Activated CD8-positive, alpha-beta memory T cell treated with anti-CD3 and anti-CD28 coated beads for 1 hour (primary cell): ENCODE measurements at places on chromosomes 7 and 10.

- DNase-seq: no peak
These were observed 229.7 kb upstream of the ZNF32 start for GRCh38 chr10:43878386-43878785.

DNA sequence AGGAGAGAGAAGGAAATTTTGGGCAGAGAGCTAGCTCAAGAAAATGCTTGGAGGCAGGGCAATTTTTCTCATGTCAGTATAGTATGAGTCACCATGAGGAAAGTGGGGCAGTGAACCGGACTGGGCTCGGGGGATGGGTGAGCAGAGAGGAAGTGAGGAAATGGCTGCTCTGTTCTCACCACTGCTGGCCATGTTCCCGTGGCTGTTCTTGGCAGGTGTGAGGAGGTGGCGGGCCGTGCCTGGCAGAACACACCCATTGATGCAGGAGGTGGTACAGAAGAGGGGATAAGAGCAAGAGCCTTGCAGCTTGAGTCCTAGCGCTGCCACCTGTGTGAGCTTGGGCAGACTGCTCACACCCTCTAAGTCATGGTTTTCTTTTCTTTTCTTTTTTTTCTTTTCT lies 304.4 kb upstream of the LYZL1 start:
- no peak for DNase-seq

DNA sequence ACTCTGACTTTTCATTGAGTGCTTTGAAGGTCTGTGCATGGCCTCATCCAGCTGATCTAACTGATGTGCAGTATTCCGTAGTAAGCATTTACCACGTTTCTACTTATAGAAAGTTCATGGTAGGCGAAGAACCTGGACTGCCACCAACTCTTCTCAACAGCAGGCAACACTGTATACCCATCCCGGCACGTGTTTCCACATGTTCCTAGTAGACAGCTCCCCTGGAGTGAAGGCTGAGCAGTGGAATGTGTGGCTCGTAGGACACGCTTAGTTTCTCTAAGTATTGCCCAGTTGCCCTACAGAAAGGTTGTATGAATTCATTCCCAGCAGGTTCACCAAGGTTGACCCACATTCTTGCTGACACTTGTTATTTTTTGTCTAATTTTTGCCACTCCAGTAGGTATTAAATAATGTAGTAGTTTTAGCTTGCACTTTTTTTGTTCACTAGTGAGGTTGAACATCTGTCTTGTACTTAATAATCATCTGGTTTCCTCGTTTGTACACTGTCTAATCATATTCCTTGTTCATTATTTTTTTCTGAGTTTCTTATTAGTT lies 15.2 kb downstream of the PROSER2 start:
- DNase-seq: no peak

GRCh38 chr10:116836083-116836482 lies 13.2 kb upstream of the ENO4 start:
- DNase-seq: no peak

GRCh38 chr10:114822444-114823076 lies 980 bp downstream of the FHIP2A start:
- peak; percentile 8 for DNase-seq

DNA sequence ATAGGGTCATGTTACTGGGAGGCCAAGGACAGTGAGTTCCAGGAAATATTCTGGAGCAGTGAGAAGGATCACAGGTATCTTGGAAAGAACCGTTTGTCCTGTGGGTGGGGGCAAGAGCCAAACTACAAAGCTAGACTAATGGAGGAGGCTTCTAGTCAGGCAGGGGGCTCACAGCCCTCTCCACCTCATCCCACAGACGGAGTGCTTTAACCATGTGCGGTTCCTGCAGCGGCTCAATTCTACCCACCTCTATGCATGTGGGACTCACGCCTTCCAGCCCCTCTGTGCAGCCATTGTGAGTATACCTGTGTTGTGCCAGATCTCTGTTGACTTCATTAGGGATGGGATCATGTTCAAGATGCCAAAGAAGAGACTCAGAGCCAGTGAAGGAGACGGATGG lies 8.1 kb downstream of the SEMA4G start:
- DNase-seq: no peak

DNA sequence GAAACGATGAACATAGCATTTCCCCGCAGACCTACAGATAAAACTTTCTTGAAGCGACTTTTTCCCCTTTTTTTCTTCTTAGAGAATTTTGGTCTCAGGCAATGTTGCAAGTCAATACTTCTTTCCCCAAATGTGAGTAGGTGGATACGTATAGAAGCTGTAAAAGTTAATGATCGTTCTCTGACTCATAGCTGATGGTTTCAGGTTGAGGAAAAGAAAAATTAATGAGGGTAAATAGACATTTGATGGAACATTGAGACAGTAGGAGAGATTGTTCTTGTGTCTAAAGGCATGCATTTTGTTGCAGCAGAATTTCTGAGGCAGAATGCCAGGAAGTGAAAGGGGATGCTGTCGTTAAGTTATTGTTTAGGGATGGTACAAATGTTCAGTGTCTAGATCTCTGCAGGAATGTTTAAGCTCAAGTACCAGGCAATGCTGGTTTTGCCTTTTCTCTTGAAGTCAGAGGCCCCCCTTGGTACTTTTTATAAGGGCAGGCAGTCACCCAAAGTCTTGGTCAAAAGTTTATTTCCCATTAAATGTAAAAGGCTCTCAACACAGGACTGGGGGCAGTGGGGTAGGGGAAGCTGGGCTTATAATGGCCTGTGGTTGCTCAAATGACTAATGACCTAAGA lies 9.3 kb downstream of the TCF7L2 start:
- DNase-seq: no peak

DNA sequence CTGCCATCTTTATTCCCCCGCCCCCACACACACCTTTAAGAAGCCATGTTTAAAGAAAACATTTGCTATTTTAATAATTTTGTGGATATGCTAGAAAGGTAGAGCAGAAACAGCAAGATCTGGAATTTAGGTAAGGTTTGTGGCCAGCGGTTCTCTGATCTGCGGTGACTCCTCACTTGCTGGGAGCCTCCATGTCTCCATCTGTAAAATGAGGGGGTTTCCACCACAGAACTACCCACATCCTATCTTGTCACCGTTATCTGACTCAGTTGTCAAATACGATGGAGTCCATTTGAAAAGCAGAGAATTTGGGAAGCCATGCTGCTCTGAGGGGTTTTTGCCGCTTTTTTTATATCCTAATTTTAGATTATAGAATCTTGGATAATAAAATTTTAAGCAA lies 23.3 kb downstream of the MACC1 start:
- DNase-seq: no peak

- DNase-seq: no peak
These were observed 27.1 kb upstream of the SEMA3C start for GRCh38 chr7:80945976-80946375.

DNA sequence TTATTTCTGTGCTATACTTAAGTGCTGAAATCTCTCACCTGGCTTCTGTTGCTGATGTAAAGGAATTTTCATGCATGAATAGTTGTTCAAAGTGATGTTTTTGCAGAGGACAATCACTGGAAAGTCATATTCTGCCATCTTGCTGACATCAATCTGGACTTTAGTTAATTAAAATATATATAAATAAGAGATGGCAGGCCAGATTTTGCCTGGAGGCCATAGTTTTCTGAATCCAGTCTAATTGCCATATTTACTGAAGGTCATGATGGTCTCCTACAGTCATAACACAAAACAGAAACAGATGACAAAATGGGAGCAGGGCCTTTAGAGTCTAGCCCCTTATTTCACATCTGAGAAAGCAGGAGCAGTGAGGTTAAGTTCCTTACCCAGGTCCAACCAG lies 228.2 kb downstream of the HPSE2 start:
- DNase-seq: no peak

- DNase-seq: no peak
These were observed 23.8 kb upstream of the SLF2 start for GRCh38 chr10:100888957-100889356.

DNA sequence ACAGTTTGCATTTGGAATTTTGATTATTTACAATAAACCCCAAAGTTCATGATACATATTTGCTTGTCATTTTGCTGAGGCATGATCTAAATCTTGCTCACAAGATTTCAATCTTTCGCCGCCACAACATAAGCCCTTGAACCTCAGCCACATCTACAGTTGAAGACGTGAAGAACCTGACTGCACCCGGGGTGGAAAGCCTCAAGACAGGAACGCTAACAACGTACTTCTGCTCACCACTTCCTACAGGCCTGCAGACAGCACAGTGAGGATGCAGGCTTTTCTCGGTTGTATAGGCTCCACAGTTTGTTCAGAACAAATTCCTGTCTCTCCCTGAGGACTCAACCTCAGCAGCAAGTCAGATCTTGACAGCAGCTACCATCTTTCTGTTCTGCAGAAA lies 393.8 kb upstream of the PRKCQ start:
- no peak for DNase-seq

DNA sequence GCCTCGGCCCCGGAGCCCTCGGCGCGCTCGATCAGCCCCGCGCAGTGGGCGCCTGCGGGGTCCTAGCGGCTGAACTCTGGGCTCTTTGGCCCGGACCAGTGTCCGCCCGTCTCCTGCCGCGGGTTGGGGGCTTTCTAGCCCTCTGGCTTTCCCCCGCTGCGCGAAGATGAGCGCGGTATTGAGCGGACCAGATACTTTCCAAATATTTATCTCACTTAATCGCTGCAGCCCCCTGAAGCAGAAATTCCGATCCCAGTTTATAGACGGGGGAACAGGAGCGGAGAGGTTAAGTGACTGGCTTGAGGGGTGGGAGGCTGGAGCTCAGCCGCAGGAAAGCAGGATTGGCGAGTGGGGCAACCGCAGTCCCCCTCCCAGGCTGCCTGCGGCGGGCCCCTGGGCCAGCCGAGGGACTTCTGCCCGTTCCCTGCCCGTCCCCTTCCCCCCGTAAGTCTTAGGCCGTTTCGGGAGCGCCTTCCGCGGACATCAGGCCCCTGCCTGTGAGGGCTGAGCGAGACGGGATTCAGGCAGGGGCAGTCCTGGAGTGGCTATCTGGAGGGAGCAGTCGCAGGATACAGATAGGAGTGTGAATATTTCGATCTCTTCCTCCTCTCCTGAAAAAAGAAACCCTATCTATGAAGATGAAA lies 565 bp downstream of the STRIP2 start:
- no peak for DNase-seq

DNA sequence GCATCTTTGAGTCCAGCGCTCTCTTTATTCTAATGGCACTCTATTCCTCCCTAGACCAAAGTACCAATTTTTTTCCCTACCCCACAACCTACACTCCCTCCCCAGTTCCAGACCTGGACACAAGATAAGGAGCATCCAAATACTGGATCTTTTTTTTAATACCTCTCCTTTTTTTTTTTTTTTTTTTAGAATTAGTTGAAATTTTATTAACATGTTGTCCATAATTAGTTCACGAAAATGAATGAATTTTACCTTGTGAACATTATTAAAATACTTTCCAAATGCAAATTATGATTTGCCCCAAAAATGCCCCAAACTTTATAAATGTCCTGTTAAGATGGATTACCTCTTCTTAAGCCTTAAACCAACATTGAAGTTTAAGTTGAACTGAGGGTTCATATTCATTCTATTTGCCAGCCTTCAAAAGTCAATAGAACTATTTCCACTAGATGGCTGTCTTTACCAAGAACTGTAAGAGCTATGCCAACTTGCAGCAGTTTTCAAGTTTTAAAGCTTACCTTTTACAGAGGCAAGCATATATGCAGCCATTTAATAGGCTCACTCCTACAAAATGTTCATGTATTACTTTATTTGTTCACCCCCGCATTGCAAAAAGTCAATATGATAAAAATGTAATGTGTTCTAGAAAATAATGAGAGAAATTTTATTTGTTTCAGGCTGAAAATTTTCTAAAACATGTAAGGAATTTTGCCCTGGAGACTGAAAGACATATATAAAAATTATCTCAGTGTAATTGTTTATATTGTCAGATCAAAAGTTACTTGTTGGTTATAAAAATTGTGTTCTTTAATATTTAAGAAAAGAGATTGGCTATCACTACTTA lies 39.7 kb upstream of the TNKS2 start:
- no peak for DNase-seq

- DNase-seq: no peak
These were observed 533.5 kb downstream of the GPAM start for GRCh38 chr10:111650088-111650487.

DNA sequence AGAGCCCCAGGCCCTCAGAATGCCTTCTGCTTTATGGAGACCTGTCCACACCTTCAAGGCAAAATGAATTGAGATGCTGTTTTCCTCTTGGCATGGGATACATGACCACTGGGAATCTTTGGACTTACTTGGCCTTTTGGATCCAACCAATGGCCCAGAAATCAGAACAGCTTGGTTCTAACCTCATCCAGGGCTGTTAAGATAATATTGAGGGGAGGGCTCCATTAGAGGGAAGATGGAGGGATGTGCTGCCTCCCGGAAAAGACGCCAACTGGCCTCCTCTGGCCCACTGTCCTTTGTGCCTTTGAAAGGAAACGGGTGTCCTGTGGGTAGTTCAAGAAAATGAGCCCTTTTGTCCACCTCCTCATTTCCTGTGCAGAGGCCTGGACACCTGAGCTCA lies 530.9 kb downstream of the KCNMA1 start:
- no peak for DNase-seq

- DNase-seq: no peak
These were observed 49.9 kb upstream of the NANOS1 start for GRCh38 chr10:118979661-118980060.

DNA sequence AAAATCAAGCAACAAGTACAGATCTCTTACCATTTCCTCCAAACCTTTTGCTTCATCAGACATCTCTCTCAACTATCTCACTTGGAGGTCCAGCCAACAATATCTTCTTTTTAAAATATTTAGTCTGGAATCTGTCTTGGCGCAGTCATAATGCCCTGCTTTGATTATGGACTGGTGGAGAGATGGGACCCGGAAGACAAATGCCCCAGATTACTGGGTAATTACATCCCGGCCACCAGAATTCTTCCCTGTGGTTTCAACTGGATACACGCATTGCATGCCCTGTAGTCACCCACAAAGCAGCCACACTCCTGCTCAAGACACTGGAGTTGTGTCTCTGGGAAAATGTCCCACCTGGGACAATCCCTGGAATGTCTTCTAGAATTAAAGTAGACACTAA lies 65.5 kb downstream of the BPGM start:
- no peak for DNase-seq

DNA sequence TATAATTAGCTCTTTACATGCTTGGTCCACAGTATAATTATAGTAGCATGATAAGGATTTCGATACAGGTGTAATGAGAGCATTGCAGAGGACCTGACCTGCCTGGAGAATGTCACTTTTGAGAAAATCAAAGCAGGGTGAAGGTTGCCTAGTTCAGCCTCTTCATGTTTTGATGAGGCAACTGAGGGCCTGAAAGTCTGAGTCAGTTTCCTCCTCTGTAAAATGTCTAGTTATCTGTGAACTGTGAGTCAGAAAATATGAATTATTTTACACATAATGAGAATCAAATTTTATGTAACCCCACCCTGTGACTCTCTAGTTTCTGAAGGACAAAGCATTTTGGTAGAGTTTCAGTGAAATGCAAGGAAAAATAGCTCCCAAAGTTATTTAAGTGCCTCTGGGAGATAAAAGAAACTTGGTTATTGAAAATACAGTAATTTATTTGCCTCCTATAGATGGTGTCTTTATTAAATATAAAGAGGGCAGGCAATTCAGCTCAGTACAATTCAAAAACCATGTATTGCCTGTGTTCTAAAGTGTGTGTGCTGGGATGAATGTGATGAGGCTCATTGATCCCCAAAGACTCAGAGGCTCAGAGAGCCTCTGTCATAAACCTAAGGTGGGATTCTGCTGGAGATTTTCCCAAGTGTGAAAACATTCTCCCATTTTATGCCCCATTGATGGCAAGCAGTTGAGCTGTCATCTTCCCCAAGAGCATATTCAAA lies 37.3 kb upstream of the SAMD9L start:
- DNase-seq: no peak
